ENCODE measurements at places on chromosomes 6 and 20.

GRCh38 chr20:54272901-54273488 is 65.1 kb downstream of the PFDN4 start:
- no peak for DNase-seq

- no peak for DNase-seq
Measured at GRCh38 chr6:75603106-75603420, 1.4 kb downstream of the SENP6 start.

DNA sequence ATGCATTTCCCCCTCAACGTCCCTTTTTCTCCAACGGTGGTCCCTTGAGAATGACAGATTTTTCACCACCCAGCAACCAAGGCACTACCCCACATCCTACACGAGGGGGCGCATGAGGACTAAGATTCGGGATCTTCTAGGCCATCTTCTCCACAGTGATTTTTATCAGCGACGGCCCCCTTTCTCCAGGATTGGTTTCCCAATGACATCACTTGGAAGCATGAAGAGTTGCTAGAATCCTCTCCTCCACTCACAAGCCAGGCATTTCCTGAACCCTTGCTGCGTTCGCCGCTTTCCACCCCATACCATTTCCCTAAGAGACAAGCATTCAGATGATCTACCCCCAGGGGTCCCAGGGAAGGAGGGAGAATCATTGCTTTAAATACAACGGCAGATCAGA is 252.0 kb downstream of the HIVEP2 start:
- peak; percentile 67 for DNase-seq

DNA sequence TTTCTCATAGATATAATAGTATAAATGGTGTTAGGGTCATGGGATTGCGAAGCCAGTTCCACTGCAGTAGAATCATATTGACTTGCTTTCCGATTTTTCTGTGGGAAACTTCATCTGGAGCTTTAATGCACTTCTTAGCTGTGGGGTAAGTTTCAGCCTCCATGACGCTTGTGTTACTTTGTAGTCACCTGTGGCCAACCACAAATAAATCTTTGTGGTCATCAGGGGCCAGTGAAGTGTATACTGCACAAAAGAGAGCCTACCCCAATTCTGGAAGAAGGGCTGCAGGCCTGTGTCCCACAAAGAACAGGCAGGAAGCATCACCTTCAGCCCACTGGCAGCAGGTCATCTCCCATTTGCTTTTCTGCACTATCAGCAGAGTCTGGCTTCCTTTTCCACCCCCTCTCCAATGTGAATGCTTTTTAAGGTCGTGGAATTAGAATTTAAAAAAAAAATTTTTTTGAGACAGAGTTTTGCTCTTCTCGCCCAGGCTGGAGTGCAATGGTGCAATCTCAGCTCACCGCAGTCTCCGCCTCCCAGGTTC is 32.0 kb downstream of the MTHFD1L start:
- DNase-seq: no peak

- DNase-seq: no peak
Measured at GRCh38 chr6:135871296-135871695, 19.8 kb downstream of the PDE7B start.

DNA sequence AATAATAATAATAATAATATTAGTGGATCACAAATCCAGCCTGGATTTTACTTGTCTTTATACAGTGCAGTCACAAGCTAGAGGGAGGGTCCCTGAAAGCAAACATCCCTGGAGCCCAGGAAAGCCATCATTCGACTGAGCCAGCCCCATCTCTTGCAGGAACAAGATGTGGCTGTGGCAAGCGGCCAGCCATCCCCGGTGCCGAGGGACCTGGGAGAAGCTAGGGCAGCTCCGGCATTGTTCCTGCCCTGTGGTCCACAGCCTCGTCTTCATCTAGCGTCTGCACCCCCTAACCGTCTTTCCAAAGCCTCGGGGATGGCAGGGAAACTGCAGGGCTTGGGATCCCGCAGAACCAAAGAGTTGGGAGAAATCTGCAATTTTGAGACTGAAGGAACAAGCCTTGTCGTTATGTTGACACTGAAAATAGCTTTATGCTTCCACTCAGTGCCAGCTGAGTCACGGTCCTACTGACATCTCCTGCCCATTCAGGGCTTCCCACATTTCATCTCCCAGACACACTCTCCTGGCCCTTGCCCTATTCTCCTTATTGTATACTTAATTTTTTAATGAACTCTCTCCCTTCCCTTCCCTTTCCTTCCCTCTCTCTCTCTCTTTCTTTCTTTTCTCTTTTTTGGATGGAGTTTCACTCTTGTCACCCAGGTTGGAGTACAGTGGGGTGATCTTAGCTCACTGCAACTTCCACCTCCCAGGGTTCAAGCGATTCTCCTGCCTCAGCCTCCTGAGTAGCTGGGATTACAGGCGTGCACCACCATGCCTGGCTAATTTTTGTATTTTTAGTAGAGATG is 62.5 kb upstream of the ZNFX1 start:
- no peak for DNase-seq

DNA sequence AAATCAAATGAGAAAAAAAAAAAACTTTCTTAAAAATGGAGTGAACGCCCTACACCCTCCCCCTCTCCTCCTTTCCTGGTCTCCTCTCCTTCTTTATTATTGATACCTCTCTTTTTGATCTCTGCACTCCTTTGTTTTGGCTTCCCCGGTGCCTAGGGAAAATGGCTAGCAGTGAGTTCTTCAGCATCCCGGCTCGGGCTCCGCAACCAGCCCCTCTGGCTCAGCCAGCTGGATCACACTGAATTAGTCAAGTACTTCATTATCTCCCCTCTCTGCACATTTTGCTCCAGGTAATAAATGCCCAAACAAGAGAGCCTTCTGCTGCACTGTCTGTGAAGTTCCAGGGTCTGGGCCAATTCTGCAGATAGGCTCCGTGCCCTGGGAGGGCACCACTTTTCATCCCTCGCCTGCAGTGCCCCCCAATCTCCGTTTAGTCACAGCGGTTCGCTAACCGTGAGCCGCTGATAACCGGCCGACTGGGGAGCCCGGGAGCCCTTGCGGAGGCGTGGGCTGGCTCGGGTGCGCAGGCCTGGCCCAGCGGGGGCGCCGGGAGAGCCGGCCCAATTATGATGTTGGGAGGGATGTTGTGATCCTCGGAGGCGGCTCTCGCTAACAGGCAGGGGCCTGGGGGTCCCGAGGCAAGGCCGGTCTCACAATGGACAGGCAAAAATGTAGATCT is 301.9 kb downstream of the TFAP2A start:
- DNase-seq: no peak

- DNase-seq: no peak
Measured at GRCh38 chr20:35551503-35551902, 9.6 kb downstream of the ERGIC3 start.

DNA sequence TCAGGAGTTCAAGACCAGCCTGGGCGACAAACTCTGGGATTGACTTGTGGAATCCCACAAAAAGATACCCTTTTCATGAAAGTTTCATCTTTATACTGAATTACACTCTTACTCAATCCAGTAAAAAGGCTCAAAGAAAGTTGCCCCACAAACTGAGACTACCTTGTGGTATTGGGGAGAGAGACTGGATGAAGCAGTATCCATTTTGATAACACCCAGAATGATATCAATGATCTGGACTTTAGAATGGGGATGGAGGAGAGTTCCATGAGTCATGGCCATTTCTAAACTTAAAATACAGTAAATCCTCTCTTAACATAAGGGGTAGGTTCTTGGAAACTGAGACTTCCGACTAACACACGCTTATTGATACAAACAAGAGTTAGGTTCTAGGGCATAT is 4.7 kb downstream of the STAU1 start:
- peak; percentile 34 for DNase-seq

- peak; percentile 88 for DNase-seq
Measured at GRCh38 chr6:35687658-35688604, 784 bp downstream of the FKBP5 start.

DNA sequence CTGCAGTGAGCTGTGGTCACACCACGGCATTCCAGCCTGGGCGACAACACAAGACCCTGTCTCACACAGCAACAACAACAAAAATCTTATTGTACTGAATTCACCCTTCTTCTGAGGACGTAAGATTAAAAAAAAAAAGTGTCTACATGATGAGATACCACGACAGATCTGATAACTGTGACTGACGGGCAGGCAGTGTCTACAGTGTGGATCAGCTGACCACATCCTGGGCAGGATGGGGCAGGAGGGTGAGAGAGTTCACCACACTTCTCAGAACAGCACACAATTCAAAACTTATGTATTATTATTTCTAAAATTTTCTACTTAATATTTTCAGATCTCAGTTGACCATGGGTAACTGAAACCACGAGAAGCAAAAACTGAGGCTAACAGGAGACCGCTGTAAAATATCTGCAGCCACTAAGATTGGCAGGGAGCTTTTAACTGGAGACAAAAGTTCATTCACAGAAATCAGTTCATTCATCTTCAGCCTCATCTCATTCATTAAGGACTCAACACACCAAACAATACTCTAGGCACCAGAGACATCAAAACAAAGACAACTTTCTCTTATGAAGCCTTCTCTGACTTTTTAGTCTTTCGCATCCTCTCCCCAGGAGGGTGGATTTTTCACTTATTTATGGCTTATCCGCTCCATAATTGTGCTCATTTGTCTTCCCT is 15.7 kb upstream of the NHSL1 start:
- DNase-seq: no peak

GRCh38 chr20:48827855-48828733 is at the start of gene PREX1:
Gene PREX1, minus strand, starts transcription at chr20:48827999. Its CDS starts 139 bp downstream, at chr20:48827860.
- DNase-seq: peak; percentile 97

DNA sequence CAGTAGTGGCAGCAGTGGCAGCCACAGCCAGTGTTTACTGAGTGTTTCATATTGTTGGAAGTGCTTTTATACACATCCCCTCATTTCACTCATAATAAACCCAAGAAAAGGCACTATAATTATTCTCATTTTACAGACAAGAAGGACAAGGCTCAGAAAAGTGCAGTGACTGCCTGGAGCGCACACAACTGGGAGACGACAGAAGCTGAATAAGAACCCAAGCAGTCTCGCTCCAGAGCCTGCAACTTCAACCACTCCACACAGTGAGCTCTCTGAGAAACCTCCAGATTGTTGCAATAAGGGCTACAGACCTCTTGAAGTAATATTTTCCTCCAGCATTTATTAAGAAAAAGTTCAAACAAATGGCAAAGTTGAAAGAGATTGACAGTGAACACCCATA is 76.9 kb downstream of the PLCG1 start:
- DNase-seq: no peak

- DNase-seq: no peak
Measured at GRCh38 chr6:48016020-48016755, 94.8 kb downstream of the PTCHD4 start.

DNA sequence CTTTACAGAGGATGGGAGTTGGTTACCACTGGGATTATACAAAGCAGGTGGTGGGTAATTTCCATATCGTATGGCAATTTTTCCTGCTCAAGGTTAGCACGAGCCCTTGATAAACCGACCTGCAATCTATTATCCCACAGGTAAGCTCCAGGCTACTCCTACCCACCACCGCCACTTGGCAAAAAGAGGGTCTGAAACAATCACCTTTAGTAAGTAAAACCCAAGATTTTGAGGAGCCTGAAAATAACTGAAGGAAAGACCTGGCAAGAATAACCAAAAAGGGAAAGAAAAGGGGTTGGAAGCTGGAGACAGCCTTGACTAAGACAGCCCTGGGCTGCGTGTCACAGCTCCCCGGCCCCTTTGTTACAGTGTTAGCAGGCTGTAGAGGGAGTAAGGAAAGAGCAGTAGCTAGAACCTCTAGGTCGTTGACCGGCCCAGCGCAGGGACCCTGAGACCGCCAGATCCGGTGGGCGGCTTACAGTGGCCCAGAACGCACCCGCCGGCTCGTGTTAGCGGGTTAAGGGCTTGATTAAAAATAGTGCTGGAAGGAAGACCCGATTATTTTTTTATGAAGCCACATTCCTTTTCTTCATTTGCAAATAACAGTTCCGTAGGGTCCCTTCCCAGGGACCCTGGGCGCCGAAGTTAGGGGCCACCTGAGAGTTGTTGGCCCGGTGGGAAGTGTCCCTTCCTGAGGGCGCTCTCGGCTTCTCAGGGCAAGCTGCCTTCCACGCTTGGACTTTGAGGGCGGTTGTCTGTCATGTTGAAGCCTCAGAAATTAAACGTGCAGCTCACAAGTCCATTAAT is 30.5 kb downstream of the TFAP2B start:
- no peak for DNase-seq

DNA sequence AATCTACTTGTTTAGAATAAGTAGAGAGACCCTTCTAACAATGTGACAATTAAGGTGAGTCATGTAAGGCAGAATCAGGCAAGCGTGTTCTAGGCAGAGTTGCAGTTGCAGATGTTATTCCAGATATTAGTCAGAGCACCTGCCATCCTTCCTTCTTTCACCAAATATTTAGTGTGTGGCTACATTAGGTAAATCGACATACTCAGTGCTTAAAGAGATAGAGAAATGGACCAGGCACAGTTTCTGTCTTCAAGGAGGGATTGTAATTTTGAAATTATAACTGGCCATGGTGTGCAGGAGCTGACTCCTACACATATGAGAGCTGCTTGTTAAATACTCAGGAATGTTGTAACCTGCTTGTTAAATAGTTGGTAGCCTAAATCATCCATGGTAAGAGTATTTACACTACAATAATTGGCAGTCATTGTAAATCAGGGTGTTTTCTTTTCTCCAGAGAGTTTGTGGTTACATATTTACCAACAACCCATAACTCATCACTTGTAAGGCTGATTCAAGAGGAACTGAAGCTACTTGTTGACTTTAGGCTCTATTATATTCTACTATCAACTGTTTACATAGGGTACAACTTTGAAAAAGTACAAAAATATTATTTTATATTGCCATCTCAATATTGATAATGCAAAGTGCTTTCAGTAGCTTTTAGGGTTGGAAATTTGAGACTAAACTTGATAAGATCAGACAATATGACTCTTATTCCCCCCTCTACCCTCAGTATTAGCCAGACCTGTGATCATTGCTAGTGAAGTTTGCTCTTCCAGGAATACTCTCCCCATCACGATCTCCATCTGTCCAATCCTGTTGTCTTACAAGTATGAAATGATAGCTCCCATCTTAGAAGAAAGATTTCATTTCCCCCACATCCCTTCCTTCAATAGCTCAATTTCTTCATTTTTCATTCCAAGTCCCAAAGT is 607.1 kb downstream of the COL12A1 start:
- DNase-seq: no peak

GRCh38 chr6:33632558-33633039 is 11.5 kb downstream of the ITPR3 start:
- DNase-seq: peak; percentile 76

- DNase-seq: no peak
Measured at GRCh38 chr20:17992224-17992637, 23.4 kb downstream of the MGME1 start.

DNA sequence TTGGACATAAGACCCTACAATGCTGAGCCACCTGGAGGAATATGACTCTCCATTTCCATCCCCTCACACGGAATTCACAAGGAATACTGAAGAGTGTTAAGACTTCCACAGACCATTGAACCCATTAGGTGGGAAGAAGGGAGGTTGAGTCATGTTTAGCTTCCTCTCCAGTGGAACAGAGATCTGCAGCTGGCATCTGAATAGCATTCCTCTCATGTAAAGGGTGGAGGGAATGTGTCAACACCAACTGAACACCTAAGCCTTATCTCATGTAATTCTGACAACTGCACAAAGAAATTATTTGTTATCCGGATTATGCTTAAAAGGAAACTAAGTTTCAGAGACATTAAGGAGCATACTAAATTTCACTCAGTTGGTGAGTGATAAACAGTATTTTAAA is 705.9 kb downstream of the MAFB start:
- no peak for DNase-seq

GRCh38 chr6:44915111-44915510 is 413.0 kb upstream of the RUNX2 start:
- DNase-seq: no peak

GRCh38 chr6:31972709-31973350 is 892 bp upstream of the DXO start:
- peak; percentile 80 for DNase-seq

- DNase-seq: no peak
Measured at GRCh38 chr6:56868687-56869086, 86.2 kb upstream of the BEND6 start.

- no peak for DNase-seq
Measured at GRCh38 chr6:111521497-111522270, 38.7 kb upstream of the REV3L start.
